T-cell (primary cell): ENCODE measurements at places on chromosomes 5 and 9.

GRCh38 chr5:131968396-131968954 is 23.0 kb upstream of the MEIKIN start:
- DNase-seq = no peak

- no peak for DNase-seq
These were observed 129.6 kb downstream of the TLE1 start for GRCh38 chr9:81559709-81560108.

DNA sequence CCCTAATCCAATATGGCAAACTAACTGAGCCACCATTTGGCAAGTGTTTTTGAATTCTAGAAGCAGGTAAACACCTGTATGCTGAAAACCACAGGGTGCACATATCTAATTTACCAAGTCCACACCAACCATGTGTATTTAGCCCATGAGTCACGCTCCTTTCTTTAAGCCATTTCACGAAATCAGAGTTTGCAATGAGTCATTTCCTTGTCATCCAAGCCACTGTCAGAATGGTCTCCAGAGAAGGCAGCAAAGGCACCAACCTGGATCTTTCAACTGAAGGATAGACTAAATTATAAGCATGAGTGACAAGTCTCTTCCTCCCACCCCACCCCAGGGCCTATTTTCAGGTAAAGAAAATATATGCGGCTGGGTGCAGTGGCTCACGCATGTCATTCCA is 110.0 kb downstream of the PAX5 start:
- no peak for DNase-seq

- no peak for DNase-seq
These were observed 17.4 kb upstream of the RORB start for GRCh38 chr9:74479711-74480110.

DNA sequence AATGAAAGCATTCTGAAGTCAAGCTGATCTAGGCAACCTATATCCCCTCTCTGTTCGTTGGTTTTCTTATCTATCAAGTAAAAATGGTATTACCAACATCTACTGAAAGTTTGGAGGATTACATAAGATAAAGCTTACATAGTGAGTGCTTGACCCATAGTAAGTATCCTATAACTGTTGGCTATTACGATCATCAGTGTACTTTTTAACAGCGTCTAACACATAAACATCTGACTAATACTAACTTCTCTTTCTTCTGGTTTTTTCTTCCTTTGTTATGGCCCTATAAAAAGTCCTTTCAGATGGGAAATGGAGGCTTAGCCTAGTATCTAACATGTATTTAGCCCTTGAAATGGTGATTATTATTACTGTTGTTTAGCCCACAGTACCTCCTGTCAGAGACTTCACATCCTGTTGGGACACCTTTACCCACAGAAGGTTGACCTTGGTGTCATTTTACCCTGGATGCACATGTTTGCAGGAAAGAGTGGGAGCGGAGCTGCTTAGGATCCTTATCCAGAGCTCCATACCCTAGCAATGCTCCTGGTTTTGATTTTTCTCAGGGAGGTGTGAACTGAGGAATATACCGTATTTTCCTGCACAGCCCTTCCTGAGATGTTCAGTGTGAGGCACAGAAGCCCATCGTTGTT is 6.0 kb downstream of the INSYN2B start:
- no peak for DNase-seq

DNA sequence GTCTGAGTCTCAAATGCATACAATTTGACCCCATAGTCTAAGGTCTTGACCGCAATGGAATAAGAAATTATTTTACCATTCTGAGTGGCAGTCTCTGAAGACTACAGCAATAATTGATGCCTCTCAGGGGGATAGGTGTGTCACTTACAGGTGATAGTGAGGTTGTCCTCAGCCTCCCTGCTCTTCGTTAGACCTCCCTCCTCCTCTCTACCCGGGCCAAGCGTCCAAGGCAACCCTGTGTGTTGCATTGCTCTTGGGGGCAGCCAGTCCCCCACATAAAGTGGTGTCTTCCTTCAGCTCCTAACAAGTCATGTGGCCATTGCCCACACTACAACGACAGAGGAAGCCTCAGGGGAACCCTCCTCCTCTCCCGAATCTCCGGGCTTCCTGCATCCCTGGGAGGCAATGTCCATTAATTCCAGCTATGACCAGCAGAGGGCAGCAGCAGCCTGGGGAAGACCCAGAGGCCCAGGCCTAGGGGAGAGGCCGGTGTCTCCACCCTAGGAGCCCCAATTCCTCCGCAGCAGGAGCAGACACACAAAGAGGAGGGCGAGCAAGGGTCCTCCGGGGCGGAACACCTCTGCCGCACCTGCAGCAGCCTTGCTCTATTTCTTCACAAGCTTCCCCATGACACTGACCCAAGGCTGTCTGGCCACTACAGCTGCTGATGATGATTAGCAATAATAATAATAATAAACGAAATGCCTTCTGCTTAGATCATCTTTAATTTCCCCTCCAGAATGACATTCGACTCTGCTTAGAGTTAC is 134.8 kb downstream of the KCNIP1 start:
- DNase-seq = peak; percentile 24

GRCh38 chr5:95424526-95424925 is 33.4 kb downstream of the FAM81B start:
- no peak for DNase-seq

DNA sequence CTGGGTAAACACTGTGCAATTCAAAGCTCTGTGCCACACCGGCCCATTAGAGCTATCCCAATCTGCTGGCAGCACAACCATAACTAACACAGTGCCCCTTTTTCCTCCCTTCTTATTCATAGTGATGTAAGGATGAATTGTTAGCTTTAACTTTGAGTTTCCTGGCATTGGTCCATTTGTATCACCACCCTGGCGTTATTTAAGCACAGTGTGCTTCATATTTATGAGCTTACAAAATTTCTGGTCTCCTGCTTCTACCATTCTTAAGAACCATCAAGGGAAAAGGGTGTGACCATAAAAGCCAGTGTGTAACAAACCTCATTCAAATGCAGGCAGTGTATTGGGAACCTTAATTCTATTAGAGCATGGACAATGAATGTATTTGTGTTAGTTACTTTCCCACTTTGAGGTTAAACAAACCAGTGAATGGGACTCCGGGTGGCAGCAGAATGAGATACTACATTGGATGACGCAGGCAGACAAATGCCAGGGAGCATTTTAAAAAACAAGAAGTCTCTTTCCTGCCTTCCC is 222.6 kb downstream of the TMEM161B start:
- no peak for DNase-seq

DNA sequence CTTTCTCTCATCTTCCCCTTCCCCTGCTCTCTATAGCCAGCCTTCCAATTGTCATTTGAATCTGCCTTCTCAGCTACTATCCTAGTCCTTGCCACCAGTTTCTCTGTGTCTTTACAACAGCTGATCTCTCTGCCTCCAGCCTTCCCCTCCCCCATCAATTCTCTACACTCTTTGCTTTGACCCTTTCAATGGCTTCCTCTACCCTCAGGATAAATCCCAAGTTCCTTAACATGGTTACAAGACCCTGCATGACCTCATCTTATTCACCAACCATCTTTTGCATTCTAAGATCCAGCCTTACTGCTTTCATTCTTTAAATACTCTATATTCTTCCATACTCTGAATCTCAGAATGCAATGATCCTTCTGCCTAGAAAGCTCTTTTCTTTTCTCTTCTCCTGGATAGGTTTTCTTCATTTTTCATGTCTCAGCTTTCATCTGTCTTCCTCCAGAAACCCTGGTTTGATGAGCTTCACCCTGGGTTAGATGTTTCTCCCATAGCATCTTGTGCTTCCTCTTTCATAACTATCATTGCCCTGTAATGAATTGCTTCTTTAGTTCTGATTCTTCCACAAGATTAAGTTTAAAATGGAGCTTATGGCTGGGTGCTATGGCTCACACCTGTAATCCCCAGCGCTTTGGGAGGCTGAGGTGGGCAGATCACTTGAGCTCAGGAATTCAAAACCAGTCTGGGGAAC is 58.6 kb upstream of the ZSWIM6 start:
- DNase-seq = no peak

- peak; percentile 70 for DNase-seq
These were observed 16.0 kb downstream of the SLC22A5 start for GRCh38 chr5:132385326-132386105.

DNA sequence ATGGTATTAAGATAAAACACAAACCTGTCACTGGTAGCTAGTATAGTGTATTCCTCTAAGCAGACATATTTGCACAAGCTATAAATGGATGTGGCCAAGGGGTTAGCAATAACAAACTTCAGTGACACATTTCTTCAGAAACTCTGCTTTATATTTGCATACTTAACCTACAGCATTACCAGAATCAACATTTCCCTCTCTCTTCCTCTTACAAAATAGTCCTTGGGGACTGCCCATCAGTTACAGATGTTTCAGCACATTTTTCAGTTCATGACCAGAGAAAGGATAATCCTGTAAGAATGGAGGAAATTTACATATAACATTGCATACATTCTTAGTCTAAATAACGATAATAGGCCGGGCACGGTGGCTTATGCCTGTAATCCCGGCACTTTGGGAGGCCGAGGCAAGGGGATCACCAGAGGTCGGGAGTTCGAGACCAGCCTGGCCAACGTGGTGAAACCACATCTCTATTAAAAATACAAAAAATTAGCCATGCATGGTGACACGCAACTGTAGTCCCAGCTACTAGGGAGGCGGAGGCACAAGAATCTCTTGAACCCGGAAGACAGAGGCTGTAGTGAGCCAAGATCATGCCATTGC is 25.3 kb upstream of the SLC1A1 start:
- DNase-seq = no peak

DNA sequence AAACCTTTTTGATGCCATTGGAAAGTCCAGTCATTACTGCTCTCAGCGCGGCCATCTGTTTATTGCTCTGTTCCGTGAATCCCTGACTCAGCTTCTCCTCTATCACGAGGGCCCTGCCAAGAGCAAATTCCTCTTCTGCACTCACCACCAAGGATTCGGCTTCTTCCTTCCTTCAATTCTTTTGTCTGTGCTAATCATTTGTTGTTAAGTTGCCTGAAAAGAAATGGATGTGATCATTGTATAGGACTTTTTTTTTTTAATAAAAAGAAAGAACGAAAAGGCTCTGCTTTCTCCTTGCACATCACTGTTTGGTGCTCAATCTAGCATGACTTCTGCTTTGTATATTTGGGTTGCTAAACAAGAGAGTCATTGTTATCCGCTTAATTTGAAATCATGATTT is 128.7 kb upstream of the PIK3R1 start:
- no peak for DNase-seq

DNA sequence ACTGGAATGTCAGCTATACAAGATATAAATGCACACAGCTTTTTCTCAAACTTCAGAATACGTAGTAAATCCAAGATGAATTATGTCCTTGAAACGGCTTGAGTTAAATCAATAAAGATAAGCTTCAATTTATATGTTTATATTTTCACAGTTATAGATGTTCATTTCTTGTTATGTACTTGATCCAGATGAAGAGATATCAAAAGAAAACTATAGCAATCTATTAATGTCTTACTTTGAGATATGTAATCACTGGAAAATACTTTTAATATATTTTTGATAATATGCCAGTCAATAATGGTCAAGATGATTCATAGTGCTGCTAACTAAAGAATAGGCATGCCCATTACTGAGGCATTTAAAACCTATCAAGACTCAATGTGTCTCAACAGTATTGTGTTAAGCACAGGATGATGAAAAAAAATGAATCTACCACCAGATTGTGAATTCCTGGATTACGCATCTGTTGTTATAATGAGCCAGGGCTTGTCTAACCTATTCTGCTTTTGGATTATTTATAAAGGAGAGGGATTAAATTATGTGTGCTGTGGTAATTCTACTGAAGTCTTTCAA is 372.6 kb upstream of the PRR16 start:
- DNase-seq = no peak

- DNase-seq = no peak
These were observed 84.8 kb downstream of the SLC1A3 start for GRCh38 chr5:36691226-36691625.

- no peak for DNase-seq
These were observed 1.9 kb downstream of the NR5A1 start for GRCh38 chr9:124505006-124505900.

- DNase-seq = no peak
These were observed 8.9 kb downstream of the SRP19 start for GRCh38 chr5:112869948-112870347.

GRCh38 chr5:27290172-27290571 is 251.8 kb upstream of the CDH9 start:
- no peak for DNase-seq
